ENCODE measurements at places on chromosomes 3 and 15.

DNA sequence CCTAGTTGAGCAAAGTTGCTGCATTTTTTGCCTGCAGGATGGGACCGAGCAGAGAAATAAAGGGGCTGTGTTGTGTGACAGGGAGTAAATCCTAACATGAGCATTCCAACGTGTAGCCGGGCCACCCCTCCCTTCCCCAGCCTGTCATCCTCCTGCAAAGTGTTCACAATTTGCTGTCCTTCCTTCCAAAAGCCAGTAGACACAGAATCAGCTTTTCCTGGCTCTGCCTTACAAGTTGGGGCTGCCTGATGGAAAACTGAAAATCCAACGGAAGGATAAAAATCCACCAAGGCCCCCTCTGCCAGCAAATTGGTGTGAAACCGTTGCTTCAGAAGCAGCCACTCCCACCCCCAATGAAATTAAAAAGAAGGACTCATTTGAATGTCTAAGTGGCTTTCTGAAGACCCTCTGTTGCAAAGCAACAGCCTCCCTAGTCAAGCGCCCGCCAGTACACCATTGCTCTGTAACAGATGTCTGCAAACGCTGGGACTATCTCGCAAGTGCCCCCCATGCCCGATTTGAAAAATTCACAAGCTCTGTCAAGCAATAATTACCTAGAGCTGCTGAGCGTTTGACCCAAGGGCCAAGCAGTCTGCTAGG is 665 bp downstream of the FRMD4B start:
- no peak for DNase-seq

DNA sequence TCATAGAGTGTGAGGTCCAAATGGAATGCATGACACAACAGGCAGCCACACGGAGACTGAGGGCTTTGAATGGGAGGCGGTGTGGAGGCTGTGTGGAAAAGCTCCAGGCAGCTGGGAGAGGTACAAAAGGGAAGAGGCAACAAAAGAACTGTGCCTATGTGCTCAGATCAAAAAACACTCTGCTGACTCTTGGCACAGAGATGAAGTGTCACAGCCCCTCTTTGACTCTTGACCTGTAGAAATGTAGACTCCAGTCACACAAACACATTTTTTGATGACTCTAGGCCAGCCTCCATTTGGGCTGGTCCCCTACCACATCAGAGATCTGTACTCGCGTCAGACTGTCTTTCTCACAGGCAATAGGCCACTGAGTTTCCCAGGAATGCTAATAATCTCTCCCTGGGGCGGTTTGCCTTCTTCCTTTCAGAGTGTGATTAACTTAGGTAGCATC is 456.0 kb downstream of the TUSC7 start:
- no peak for DNase-seq

DNA sequence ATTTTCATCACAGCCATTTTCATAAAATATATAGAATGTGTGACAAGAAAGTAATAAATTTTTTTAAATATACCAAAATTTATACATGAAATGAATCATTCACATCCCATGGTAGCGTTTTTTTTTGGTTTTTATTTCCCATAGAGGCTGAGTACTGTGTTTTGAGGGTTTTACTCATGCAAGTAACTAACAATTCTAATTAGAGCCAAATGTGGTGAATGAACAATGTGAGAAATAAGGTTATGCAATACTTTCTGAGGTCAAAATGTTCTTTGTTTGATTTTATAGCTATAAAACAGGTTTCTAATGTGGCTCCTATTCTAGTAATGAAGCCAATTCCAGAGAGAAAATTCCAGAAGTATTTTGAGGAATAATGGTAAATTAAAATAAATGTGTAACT is 386.8 kb downstream of the TBC1D5 start:
- no peak for DNase-seq

- no peak for DNase-seq
Measured at GRCh38 chr3:118435851-118436350, 598.7 kb downstream of the IGSF11 start.

- DNase-seq: no peak
Measured at GRCh38 chr3:116263842-116264545, 181.3 kb downstream of the LSAMP start.

DNA sequence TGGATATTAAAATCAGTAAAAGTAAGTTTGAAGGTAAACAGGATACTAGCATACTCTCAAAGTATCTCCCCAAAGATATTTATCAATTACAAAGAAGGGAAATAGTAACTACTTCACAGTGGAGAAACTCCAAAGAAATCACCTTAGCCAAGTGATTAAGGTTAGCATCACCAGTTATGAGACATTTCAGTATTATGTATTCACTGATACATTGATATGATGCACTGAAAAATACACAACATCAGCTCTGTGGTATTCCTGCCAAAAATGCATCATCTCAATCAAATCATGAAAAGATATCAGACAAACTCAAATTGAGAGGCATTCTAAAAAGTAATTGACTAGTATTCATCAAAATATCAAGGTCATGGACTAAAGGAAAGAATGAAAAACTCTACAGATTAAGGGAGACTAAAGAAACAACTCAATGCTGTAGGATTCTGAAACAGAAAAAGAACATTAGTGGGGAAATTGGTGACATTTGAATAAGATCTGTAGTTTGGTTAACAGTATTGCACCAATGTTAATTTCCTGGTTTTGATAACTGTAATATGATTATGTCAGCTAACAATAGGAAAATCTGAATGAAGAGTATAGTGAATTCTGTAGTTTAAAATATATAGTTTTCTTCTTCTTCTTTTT is 215.4 kb downstream of the UACA start:
- no peak for DNase-seq

DNA sequence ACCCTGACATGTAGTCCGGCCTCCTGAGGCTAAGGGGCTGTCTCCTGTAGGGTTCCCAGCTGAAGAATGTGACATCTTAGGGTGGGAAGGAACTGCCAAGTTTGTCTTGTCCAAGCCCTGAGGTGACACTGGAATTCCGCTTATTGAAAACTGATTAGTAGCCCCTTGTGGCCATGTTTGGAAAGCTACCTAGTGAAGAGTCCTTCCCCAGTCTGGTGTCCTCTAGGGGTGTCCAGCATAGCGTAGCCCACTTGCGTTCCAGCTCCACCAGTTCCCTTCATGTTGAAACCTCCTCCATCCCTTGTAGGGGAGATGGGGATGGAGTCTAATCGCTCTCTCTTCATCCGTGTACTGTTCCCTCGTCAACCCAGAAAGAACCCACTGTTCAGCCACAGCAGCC is 79.5 kb downstream of the CHDH start:
- no peak for DNase-seq

DNA sequence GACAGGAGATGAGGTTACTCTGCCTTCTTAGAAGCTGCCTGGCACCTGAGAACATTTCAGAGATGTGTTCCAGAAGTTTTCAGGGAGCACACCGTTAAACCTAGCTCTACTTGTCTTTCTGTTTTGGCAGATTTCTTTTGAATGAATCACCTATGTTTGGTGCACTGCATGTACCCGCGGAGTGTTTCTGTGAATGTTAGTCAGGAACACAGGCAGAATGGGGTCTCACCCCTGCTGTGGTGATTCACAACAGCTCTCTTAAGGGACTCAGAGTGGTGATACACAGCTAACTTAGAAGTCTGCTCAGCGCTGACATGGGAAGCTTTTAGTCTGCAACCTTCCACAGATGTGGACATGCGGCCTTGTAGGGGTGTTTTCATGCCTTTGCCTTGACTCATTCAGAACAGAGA is 24.0 kb downstream of the TSEN2 start:
- DNase-seq: no peak

DNA sequence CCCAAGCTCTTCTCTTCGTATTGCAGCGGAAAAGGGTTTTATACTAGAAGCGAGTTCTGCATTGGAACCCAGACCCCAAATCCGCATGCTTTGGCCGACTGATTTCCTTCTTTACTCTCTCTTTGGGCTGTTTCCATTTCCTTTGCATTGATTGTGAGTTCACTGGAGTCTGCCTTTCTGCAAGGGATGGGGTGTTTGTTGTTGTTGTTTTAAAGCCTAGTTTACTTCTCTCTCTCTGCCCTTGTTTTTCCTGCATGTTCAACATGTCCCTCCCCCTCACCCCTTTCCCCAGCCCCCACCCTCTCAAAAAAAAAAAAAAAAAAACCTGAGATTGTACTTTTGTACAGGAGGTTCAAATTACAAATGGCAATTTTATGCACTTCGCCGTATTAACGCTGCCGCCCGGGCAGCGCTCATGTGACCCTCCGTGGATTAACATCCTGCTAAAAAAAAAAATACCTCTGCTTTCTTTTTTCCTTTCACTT is 2.2 kb downstream of the NR2F2 start:
- no peak for DNase-seq

- DNase-seq: no peak
Measured at GRCh38 chr15:101479851-101480612, 9.5 kb downstream of the PCSK6 start.

- DNase-seq: no peak
Measured at GRCh38 chr15:67897646-67898339, 57.9 kb upstream of the RNU6-1 start.

GRCh38 chr3:163384383-163384782 is 1693.9 kb downstream of the SI start:
- no peak for DNase-seq

GRCh38 chr3:23762214-23762613 is 43.5 kb upstream of the UBE2E1 start:
- no peak for DNase-seq

GRCh38 chr3:94359996-94360395 is 297.1 kb downstream of the NSUN3 start:
- no peak for DNase-seq

GRCh38 chr3:42696356-42697288 is 6.0 kb downstream of the HHATL start:
- no peak for DNase-seq

- no peak for DNase-seq
Measured at GRCh38 chr3:134710313-134710680, 59.5 kb upstream of the KY start.

GRCh38 chr3:4885316-4885715 is 93.9 kb upstream of the BHLHE40 start:
- DNase-seq: no peak

DNA sequence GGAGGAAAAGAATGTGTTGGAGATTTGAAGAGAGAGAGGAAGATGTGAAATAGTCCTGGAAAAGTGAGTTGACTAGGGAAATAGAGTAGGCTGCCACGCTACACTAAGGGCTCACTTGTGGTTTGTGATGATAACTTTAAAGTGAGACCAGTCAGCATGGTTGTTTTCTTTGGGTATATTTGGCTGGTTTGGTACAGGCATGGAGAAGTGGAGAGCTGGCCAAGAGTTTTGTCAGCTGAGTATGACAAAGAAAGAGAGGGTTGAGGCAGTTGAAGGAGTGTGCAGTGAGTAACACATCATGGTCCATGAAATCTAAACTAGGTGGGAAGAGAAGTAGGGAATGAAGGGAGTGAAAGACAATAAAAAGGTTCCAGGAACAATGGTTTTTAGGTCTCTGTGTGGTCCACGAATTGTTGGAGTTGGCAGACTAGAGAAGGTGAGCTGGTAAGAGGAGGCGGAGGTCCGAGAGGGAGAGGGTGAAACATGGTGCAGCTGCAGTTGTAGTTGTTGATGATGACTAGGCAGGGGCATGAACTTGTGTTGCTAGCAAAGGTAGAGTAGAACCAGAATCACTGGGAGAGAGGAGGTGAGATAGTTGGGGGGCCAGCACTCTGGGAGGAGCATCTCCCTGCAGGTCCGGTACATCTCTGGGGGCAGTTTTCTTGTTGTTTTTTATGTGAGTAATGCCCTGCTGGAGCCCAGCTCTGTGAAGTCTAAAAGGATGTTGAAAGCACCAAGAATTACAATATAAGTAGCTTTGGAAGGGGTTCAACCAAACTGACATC is 21.0 kb downstream of the ZNF80 start:
- DNase-seq: no peak

DNA sequence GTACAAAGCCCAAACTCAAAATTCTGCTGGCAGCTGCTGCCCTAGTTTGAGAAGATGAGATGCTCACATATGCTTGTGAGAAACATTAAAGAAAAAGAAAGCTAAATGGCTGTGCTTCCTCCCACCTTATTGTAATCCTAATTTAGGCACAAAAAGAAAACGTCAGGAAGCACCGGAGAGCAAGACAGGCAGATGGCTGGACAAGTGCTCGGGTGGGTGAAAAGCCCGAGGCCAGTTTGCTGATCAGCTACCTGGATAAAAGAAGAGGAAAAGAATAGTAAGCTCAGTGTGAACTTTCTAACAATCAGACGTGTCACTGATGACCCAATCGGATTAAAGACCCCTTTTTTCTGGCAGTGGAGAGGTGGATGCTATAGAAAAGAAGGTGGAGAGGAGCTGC is 368.0 kb upstream of the ATP10A start:
- no peak for DNase-seq

GRCh38 chr15:69658411-69658945 is 205.9 kb downstream of the RPLP1 start:
- DNase-seq: no peak

- DNase-seq: no peak
Measured at GRCh38 chr3:162170581-162170980, 674.0 kb downstream of the OTOL1 start.

DNA sequence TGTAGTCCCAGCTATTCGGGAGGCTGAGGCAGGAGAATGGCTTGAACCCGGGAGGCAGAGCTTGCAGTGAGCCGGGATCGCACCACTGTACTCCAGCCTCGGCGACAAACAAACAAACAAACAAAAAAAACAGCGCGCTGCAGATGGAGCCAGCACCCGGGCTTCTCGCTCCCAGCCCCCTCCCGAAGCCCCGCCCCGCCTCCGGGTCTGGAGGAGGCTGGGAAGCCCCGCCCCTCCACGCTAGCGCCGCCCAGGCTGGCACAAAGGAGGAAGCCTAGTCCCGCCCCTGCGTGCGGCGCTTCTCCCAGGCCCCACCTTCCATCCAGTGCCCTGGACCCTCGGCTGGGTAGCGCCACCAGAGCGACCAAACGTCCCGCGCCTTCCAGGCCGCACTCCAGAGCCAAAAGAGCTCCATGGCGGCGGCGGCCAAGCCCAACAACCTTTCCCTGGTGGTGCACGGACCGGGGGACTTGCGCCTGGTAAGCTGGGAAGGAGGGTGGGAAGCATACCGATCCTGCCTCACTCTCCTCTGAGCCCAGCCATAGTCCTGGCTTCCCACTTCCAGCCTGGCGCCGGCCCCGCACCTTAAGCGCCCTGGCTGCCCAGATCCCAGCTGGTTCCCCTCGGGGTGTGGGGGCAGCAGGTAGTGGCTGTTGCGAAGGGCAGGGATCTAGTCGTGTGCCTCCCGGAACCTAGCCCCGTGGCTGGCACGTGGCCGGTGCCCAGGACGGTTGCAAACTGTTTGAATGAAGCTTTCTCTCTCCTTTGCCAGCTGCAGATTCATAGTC is at the start of gene SORD:
TSS of gene SORD (plus strand) at position 325 of the 788 bp plus-strand sequence. CDS start at position 414, 89 bp downstream.
- peak; percentile 98 for DNase-seq
